ENCODE measurements at places on chromosomes 13 and 19.
A peak's percentile ranks its signal among the peaks of the same experiment; 100 is the strongest.

DNA sequence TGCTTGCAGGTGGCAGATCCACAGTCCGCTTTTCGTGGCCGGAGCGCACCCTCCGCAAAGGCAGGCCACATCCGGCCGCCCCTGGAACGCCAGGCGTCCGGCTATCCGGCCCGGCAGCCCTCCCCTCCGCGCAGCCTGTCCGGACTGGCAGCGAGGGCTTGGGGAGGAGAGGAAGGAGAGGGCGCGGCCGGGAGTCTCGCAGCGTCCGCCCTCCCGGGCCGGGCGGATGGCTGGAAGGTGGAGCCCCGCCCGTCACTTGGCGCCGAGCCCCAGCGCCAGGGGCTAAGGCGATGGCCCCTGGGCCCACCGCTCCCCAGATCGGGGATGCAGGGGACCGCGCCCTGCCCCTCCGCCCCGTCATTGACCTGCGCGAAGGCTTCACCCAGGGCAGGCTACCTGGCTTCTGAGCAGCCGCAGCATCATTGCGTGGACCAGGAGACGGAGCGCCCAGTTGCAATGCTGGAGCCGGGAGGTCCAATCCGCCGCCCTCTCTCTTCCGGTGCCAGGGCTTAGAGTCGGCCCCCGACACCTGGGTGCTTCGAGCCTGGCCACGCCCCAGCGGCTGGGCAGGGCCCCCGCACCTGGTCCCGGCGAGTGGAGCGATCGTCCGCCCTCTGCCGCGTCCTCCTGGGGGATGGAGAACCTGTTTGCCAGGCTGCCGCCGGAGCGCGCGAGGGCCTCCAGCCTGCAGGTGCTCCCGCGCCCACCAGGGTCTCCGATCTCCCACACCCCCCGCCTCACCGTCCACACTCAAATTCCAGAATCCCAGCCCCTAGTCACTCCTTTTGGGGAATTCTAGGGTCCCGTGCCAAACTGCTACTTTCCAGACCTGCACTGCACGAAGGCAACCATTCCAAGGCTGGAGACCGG lies at the start of gene FUT1:
FUT1 (minus strand) TSS at position 146 of the 870 bp plus-strand sequence. CDS start 1,360 bp downstream, outside the sequence.
- no peak for DNase-seq

GRCh38 chr13:78100486-78100885 lies 181.9 kb upstream of the EDNRB start:
- DNase-seq, result no peak

DNA sequence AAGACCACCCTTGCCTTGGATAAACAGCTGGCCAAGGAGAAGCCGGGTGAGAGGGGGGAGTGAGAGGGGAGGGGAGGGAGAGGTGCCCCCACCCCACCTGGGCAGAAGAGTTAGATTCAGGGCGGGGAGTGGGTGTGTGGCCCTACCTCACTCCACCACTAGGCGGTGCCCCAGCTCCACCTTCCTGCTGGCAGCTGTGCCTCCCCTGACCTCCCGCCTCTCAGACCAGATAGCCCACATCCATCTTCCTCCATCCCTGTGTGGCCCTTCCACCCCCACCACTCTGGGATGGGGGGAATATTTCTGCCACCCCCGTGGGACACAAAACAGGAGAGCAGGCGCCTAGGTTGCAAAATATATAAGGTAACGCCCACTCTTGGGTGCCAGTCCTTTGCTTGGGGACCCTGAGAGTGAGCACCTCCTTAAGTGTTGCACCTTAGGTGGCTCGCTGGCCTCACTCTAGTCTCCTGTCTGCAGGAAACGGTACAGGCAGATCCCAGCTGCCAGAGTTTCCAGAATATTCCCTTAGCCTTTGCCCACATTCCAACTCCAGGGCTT lies 13.8 kb upstream of the EHD2 start:
- DNase-seq, result peak; percentile 54

DNA sequence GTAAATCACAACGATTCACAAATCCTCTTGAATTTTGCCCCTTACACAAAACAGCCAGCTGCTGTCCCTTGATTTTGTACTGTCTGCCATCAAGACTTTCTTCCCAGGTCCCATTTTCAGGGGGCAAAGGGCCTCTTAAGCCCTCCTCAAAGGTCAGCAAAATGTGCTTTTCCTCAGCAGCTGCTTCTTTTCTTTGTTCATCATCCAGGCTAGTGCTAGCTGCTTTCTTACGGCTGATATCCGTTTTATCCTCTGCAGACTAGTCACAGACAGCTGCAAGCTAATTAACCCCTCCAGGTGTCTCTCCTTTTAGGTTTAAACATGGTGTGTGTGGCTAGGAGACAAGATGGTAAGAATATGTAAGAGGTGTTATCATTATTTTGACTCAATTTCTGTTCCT lies 90.9 kb downstream of the NALCN start:
- DNase-seq, result no peak

DNA sequence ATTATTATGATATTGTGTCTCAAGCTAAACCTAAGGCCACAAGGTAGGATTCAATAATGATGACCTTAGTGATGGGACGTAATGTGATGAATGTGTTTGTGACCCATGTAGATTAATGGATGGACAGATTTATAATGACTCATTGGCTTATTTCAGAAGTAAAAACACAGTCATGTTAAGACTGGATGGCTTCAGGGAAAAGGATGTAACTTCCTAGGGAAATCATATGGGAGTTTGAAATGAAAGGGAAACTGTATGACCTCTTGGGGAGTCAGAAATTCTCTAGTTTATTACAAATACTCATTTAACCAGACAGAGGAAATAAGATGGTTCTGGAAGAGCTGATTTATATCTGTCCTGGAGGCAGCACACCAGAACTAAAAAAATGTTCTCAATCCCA lies 2.9 kb downstream of the EDNRB start:
- no peak for DNase-seq

- no peak for DNase-seq
These were observed 123.3 kb downstream of the AKAP11 start for GRCh38 chr13:42395086-42395821.

GRCh38 chr13:48448959-48449614 lies 36.2 kb upstream of the LPAR6 start:
- no peak for DNase-seq

Measured in stimulated activated CD4-positive, alpha-beta T cell treated with anti-CD3 and anti-CD28 coated beads, Interleukin-12 subunit alpha, Interleukin-12 subunit beta, amount 100 ng/mL, for 4 hours (primary cell).